ENCODE measurements at places on chromosomes 12 and 14. TPM values are rescaled to one million over a fixed set of nuclear protein-coding genes. Genes with fewer than 3 reads are reported as not detected.

Gene FGF23
- not detected for total RNA-seq

Gene MORN3
- total RNA-seq: 1.6 TPM

Gene RTN1
- 0.78 TPM for total RNA-seq

Gene GPR68
- total RNA-seq: 1.3 TPM

Gene NRIP2
- total RNA-seq: not detected

Gene NACA
- 1,623 TPM for total RNA-seq

Gene KCNMB4
- 8.7 TPM for total RNA-seq

Gene AMIGO2
- 15.2 TPM for total RNA-seq

Gene KRT2
- total RNA-seq: not detected

Gene STAB2
- not detected for total RNA-seq

Gene AICDA
- not detected for total RNA-seq

Measured in pulmonary artery endothelial cell (primary cell).